ENCODE measurements at places on chromosomes 6 and 20.

DNA sequence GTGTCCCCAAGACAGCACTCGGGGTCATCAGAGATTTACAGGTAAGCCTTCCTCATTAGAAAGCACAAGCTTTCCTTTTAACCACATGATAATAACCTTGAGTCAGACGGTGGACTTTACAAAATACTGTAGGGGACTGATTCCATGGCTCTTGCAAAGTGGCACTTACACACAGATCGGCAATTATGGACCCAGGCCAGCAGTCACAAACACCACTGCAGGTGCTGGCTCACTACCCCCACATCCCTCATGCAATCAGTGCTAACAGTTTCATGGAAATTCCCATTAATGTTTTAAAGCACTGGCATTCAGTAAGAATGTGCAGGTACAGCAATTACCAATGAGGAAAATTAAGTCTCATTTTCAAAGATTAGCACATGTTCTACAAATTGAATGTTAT lies 516.5 kb downstream of the PRKN start:
- DNase-seq: no peak

- no peak for DNase-seq
These were observed 82.5 kb downstream of the POPDC3 start for GRCh38 chr6:105097288-105097687.

DNA sequence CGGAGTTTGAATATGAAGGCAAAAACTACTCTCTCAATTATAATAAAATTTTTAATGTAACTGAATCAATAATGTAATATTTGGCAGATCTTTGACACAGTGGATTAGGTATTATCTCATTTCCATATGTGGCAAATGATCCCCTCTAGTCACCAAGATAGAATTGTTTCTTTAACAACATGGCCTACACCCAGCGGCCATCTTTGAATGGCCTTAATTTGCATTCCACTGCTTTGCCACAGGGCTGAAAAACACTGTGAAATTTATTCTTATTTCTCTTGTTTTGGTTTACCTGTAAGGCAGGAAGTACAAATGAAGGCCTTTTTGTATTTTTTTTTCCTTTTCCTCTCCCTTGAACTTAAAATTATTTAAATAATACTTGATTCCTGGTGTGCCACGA lies 162.6 kb upstream of the SCGN start:
- DNase-seq: no peak

DNA sequence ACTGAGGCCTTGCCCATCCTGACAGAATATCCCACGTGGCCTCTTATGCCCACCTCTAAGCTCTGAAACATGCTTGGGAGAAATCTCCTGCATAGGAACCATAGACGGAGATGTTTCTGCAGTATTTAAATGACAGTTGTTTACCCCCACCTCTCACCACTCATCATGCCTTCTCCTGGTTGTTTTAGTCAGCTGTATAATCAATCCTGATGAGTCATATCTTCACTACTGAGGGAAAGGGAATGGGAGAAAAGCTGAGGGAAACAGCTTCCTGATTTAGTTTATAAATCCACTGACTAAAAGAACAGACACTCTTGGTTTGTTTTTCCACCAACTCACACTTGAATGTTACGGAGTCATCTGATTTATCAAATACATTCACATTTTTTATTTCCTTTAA lies 113.2 kb upstream of the TENT5A start:
- DNase-seq: no peak

DNA sequence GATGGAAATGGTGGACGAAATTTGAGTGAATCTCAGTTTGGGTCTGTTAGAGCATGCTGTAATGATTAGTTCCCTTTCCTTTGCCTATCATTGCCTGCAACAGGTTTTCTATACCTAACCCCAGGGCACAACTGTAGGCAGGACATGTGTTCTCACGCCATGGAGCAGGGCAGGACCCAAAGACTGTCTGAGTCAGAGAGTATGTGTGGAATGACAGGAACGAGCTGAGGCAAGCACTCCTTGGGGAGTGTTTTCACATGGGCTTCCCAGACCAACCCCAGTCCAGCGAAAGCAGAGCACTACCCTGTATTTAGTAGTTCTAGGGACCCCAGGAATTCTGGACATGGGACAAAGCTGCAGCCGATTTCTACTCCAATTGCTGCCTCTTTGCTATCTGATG lies 234.2 kb downstream of the HACE1 start:
- no peak for DNase-seq

- no peak for DNase-seq
These were observed 220.9 kb downstream of the KIF16B start for GRCh38 chr20:16352321-16352720.

- DNase-seq: no peak
These were observed 409.9 kb upstream of the MARCKS start for GRCh38 chr6:113447088-113447831.

DNA sequence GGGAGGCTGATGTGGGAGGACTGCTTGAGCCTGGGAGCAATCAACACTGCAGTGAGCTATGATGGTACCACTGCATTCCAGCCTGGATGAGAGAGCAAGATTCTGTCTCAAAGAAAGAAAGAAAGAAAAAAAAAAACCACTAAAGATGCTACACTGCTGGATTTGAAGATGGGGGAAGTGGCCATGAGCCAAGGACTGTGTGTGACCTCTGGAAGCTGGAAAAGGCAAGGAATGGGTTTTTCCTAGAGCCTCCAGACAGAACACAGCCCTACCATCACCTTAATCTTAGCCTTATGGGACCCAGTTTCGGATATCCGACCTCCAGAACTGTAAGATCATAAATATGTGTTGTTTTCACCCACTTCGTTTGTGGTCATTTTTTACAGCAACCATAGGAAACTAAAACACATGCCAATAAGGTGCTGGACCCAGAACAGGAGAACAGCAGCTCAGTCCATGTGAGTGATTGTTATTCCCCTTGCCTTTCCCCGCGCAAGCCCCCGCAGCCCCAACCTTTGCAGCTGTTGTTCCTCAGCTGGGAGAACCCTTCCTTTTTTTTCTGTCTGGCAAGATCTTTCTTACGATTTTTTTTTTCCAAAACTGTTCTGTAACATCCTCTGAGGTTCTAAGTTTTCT lies 11.1 kb upstream of the VAPB start:
- DNase-seq: no peak

GRCh38 chr20:24444526-24445190 lies 24.8 kb upstream of the SYNDIG1 start:
- DNase-seq: no peak

GRCh38 chr6:143513410-143513809 lies 1.9 kb upstream of the FUCA2 start:
- no peak for DNase-seq

DNA sequence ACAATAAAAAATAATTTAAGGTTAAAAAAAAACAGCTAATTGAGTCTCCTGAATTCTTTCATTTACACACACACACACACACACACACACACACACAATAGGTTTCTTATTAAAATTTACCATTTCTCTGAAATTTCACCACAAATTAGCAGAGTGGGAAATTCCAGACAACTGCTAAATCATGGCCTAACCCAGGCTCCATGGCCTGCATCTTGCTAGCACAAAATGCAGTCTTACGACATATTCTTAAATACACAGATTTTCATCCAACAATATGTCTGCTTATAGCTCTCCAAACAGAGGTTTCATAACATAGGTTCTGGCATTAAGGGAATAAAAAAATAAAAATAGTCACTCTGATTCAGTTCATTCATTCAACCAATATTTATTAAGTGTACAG lies 46.9 kb downstream of the SOD2 start:
- no peak for DNase-seq

DNA sequence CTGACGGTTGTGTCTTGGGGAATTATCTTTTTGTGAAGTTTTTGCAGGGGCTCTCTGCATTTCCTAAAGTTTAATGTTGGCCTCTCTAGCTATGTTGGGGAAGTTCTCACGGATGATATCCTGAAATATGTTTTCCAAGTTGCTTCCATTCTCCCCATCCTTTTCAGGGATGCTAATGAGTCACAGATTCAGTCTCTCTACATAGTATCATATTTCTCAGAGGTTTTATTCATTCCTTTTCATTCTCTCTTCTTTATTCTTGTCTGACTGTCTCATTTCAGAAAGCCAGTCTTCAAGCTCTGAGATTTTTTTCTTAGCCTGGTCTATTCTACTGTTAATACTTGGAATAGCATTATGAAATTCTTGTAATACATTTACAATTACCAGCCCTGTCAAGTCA lies 61.3 kb downstream of the UNC5CL start:
- DNase-seq: no peak

- DNase-seq: no peak
These were observed 22.6 kb downstream of the CNR1 start for GRCh38 chr6:88143421-88144157.

GRCh38 chr6:166179704-166180103 lies 12.1 kb upstream of the TBXT start:
- DNase-seq: no peak

DNA sequence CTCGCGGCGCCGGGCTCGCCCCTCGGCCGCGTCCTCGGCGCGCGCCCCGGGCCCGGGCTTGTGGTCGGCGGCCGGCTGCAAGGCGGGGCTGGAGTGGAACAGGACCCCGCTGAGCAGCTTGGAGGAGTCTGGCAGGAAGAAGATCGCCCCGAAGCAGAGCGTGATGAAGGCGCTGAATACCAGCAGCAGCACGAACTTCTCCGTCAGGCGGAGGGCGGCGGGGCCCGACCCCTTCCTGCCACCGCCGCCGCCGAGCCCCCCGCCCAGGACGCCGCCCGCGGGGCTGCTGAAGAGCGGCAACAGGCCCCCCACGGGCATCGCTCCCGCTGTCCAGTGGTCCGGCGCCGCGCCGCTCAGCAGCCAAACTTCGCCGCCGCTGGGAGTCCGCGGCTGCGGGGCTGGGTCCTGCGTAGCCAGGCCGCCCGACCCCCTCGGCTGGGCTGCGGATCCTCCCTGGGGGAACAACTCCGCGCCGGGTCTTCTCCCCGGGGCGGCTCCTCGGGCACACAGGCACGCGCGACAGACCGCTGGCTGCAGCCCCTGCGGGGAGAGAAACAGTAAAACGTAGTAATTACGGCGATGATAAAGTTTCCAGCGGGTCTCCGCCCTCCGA lies 707 bp downstream of the MAN1A1 start:
- no peak for DNase-seq

GRCh38 chr6:128759447-128759846 lies 123.5 kb upstream of the LAMA2 start:
- no peak for DNase-seq

GRCh38 chr6:84379142-84379541 lies 151.7 kb upstream of the CEP162 start:
- DNase-seq: no peak

DNA sequence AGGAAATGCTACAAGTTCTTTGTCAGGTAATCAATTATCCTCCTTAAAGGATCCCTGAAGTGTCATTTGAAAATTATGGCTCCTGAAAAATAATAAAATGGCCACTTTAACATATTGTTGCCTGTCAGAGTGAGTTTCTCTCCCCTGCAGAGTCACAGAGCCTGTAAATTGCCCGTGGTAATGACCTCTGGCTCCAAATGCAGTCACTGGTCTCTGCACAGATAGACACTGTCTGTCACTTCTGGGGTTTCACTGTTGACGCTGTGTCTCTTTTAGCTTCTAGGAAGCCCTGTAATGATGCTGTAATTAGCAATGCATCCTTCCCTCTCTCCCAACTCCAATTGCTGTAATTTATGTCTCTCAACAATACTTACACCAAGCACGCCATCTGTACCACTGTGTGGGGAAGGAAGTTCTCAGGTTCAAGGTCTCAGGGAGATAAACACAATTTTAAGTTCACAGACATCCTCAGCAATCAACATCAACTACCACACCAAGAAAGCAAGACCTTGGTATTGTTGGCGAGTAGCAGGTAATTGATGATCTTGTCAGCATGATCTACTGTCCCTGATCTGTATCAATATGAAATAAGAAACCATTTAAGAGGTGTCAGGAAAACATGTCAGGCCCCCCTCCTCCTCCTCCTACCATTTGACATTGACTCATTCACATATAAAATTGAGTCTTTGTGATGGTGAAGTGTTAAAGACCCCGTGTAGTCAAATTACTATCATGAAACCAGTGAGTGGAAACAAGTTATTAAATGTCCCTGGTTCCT lies 91.2 kb upstream of the SULF2 start:
- no peak for DNase-seq

- no peak for DNase-seq
These were observed 19.3 kb upstream of the APMAP start for GRCh38 chr20:25011831-25012241.

GRCh38 chr20:20970841-20971240 lies 135.3 kb downstream of the LINC00237 start:
- DNase-seq: no peak

DNA sequence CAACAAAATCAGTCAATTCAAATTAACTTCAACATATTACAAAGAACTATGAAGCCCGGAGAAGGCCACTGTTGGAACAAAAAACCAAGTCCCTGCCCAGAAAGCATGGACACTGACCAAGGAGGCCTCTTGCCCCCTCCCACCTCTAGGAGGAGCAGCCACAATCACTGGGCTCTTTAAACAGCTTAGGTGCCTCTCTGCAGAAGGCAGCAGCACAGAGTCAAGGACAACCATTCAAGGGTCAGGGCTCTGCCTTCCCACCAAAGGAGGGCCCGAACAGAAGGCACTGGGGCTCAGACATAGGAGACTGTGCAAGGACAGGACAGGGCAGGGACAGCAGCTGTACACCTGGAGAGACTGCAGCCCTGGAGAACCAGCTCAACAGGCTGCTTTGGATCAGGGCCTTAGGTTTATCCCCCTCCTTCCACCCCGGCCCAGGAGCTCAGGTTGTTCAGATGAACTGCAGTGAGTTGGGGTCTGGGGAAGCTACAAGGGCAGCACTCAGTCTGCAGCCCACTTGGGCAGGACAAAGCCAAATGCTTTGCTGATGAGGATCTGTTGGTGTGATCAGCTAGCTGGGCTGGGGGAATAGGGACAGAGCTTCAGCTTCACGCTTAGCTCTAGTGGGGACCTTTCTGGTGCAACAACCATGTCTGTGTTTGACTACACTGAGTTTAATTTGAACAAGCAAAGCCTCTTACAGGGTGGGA lies 17.8 kb downstream of the TOMM34 start:
- no peak for DNase-seq

GRCh38 chr20:60186412-60186811 lies 228.2 kb downstream of the CDH26 start:
- DNase-seq: no peak

GRCh38 chr20:45465491-45466266 lies 3.9 kb upstream of the WFDC2 start:
- no peak for DNase-seq

DNA sequence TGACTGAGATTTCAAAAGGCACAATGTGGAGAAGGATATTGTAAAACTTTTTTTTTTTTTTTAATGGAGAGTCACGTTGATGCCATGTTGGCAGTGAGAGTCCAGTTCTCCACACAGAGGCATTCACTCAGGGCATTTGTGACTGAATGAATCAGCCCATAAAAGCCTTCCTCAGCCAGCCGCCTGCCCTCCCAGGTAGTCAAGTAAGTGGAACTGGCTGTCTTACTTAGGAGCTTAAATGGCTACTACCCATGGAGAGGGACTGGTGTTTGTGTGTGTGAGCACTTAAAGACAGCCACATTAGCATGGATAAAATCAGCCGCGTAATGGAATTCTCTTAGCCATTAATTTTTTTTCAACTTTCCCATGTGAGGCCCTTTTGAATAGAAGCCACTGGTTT lies 12.6 kb downstream of the AAR2 start:
- no peak for DNase-seq

- DNase-seq: no peak
These were observed 4.0 kb upstream of the LHFPL5 start for GRCh38 chr6:35801148-35801547.

GRCh38 chr6:138522611-138523010 lies 23.3 kb upstream of the NHSL1 start:
- DNase-seq: no peak

- DNase-seq: no peak
These were observed 277.0 kb downstream of the FOXA2 start for GRCh38 chr20:22307409-22307808.

GRCh38 chr6:42555477-42556457 lies 8.1 kb upstream of the UBR2 start:
- DNase-seq: no peak

GRCh38 chr20:4956200-4956810 lies 45.0 kb downstream of the SLC23A2 start:
- no peak for DNase-seq
